Forelimb muscle (tissue), 1 donor: ENCODE measurements at places on chromosomes 2 and 18. TPM values are rescaled to one million over a fixed set of nuclear protein-coding genes. Genes with fewer than 3 reads are reported as not detected.
A peak's percentile ranks its signal among the peaks of the same experiment; 100 is the strongest.

LIMS4 gene
- 3.8 TPM for polyA plus RNA-seq

GPR35 gene
- polyA plus RNA-seq: 1.7 TPM

- DNase-seq: no peak
Observed at GRCh38 chr18:12256951-12257350, 2.8 kb downstream of the CIDEA start.

ASB18 gene
- polyA plus RNA-seq: 8.3 TPM

- no peak for DNase-seq
Observed at GRCh38 chr2:101007415-101008345, 5.6 kb downstream of the RPL31 start.

DNA sequence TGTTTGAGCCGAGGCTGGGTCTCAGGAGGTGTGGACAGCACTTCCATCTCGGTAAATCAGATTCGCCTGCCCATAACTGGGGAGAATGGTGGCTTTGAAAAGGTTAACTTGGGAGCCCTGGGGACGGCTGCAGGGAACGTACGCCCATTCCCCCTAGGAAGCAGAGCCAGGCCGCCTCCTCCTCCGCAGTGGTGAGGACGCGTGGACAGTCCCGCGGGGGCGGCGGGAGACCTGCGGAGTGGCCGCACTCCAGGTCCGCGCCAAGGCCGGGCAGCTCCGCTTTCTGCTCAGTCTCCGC is 845 bp upstream of the MYCN start:
- DNase-seq: no peak

GKN1 gene
- polyA plus RNA-seq: not detected

GRCh38 chr2:173355132-173355865 is 627 bp downstream of the CDCA7 start:
- no peak for DNase-seq

DNA sequence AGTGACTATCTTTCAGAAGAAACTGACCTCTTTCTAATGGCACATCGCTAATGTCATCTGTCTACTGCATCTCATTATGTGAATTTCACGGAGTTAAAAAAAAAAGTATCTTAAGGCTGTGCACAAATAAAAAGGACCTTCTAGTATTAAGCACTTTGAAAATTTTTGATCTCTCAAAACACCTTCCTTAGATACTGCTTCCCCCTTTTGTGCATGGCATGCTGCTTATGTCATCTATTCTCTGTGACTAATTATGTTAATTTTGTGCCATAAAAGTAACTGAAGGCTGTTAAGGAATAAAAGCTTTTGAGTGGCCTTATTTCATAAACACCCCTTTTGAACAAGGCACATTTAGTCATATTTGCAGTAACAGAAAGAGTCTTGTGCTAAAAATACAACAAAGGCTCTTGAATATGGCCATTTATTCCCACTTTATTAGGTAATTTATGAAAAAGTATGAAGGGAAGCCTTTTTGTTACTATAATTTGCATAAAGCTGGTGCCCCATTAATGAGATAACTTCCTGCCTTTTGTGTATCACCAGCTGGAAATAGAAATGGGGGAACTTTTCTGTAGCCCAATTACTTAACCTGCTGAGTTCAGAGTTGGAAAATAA is 1412.0 kb upstream of the ZEB2 start:
- no peak for DNase-seq

GRCh38 chr2:37527361-37527760 is 144.1 kb downstream of the CDC42EP3 start:
- no peak for DNase-seq

- peak; percentile 77 for DNase-seq
Observed at GRCh38 chr2:201466050-201466675, 14.6 kb downstream of the STRADB start.

GRCh38 chr2:123958011-123958410 is 67.1 kb upstream of the CNTNAP5 start:
- DNase-seq: no peak

- no peak for DNase-seq
Observed at GRCh38 chr18:31497836-31498573, at the start of gene DSG2. DSG2 (plus strand) TSS chr18:31498177; CDS start chr18:31498252, 75 bp downstream.

DNA sequence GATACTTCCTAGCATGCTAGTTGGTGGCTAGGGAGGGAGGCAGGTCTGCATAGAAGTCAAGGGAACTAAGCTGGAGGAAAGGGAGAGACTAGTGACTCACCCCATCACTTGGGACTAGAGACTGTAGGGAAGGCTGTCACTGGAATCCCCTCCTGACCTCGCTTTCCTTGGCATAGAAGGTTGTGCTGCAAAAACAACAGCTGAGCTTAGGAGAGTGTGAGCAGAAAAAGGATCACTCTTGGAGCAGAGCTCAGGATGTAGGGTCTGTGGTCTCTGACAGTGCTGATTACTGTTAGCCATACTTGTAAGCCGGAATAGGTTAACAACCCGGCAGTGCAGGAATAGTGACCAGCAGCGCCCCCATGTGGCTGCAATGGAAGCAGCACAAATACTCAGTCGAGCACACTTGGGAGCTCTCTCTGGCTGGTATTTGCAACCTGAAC is 66.9 kb upstream of the SMAD2 start:
- no peak for DNase-seq

GRCh38 chr18:55907453-55908175 is 319.6 kb upstream of the TCF4 start:
- peak; percentile 49 for DNase-seq

MEIS1 gene
- polyA plus RNA-seq: 11.7 TPM

VIT gene
- polyA plus RNA-seq: 4.5 TPM

GAL3ST2 gene
- 0.20 TPM for polyA plus RNA-seq

KANSL1L gene
- polyA plus RNA-seq: 21.4 TPM

DNA sequence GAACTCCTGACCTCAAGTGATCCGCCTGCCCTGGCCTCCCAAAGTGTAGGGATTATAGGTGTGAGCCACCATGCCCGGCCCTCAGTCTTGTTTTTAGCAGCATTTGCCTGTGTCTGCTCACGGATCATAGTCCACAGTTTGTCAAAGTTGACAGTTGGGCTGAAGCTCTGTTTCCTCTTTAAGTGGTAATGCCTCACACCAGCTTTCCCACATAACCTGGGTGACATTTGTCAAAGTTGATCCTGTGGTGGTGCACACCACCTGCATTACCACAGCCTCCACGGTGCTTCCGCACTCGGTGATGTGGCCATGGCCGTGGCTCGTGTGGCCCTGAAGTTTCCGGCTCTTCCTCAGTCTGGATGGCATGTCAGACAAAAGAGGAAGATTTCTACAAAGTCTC is 27.1 kb downstream of the RAB31 start:
- no peak for DNase-seq

ARID5A gene
- polyA plus RNA-seq: 45.3 TPM

IL1F10 gene
- polyA plus RNA-seq: not detected

DNA sequence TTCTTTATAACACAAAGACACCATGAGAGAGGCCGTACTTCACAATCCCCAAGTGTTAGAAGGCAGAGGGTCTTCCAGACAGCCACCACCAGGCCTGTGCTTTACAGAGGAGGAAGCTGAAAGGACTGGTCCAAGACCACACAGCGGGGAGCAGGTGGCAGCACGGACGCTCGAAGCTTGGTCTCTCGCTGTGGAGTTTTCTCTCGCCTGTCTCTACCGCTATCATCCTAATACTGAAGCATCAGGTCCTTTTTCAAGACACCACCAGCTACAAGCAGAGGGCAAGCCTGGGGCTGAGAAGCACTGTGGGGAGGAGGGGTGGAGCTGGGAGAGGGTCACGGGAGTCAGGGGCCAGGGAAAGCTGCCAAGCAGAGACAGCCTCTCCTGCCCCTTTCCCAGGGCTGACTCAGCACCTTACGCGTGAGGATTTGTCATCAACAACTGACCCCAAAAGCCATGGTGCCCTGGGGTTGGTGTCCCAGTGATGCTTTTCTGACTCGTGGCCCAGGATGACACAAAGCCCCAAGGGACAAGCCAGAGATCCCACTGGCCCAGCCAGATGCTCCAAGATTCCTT is 31.9 kb upstream of the FOSL2 start:
- DNase-seq: no peak
